ENCODE measurements at places on chromosomes 16 and 17.

- no peak for DNase-seq
These were observed 52.1 kb upstream of the CACNG5 start for GRCh38 chr17:66782851-66783250.

GRCh38 chr16:70267516-70267915 lies 15.8 kb upstream of the EXOSC6 start:
- no peak for DNase-seq

DNA sequence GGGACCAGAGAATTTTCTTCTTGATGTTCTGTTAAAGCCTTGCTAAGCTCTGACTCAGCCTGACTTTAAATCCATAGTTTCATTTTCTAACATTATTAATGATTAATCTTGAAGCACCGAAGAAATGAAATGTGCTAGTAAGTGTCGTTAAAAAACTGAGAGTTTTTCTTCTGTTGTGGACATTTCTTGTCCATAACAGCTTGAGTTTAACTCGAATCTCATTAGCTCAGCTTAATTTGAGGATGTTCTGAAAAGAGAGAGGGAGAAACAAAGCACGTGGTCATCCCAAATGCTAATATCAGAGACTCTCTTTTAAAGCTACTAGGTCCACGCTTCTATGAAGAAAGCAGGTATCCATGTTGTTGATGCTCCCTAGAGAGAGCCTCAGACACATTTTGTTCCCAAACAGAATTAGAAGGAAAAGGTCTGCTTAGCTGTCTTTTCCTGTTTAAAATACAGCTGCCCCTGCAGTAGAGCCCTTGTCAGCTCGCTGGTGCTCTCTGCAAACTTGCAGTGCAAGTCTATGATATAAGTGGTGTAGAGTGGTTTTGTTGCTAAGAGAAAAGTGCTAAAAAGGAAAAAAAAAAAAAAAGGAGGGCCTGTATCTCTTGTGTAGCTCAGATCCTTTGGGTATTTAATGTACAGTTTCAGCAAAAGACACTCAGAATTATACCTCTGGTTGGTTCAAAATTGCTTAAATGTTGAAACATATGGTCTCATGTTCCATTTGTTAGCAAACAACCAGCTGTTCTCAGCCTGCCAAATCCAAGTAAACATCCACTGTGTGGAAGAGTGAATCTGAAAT lies 191.1 kb upstream of the TBX2 start:
- DNase-seq = no peak

DNA sequence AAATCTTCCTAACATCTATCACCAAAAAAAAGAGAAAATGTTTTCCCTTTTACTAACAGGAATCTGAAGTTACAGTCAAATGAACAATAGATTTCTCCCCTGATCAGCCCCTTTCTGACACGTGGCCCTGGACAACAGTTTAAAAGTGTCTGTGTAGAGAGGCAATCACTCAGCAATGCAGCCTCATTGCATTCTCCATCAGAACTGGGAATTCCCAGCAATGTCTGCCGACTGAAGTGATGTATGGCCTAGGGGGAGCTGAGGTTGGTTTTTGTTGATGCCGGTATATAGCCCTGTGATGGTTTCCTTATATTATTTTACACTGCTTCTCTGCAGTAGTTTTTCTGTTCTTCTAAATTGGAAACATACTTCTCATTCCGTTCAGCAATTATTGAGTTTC lies 904.3 kb upstream of the CDH8 start:
- no peak for DNase-seq

- no peak for DNase-seq
These were observed 13.2 kb upstream of the BAIAP2 start for GRCh38 chr17:81021531-81022343.

DNA sequence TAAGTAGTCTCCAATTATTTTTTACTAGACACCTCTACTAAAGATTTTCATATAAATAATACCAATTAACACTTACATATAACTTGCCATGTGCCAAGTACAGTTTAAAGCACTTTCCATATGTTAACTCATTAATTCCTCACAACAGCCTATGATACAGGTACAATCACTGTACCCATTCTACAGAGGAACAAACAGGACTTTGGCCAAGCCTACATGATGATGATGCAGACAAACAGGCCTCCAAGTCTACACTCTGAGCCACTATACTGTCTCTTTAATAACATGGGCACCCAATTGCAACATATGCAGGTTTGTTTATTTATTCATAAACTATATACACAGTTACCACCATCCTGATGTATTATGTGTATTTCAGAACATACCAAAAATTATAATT lies 46.0 kb downstream of the TOX3 start:
- no peak for DNase-seq

DNA sequence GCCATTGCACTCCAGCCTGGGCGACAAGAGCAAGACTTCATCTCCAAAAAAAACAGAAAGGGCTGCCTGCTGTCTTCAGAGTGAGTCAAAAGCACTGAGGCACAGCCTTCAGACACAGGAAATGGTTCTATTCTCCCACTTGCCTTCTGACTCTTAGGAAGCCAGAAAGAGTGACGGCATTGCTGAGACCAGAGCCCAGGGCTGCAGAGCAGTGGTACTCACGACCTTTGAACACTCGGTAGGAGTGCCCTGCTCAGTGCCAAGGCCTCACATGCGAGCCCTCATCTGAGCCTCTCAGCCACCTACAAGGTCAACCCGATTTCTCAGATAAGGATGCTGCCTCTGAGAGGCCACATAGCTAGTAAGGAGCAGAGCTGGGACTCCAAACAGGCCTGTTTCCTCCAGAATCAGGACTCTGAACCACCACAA lies 3.5 kb upstream of the ITGAE start:
- DNase-seq = no peak

DNA sequence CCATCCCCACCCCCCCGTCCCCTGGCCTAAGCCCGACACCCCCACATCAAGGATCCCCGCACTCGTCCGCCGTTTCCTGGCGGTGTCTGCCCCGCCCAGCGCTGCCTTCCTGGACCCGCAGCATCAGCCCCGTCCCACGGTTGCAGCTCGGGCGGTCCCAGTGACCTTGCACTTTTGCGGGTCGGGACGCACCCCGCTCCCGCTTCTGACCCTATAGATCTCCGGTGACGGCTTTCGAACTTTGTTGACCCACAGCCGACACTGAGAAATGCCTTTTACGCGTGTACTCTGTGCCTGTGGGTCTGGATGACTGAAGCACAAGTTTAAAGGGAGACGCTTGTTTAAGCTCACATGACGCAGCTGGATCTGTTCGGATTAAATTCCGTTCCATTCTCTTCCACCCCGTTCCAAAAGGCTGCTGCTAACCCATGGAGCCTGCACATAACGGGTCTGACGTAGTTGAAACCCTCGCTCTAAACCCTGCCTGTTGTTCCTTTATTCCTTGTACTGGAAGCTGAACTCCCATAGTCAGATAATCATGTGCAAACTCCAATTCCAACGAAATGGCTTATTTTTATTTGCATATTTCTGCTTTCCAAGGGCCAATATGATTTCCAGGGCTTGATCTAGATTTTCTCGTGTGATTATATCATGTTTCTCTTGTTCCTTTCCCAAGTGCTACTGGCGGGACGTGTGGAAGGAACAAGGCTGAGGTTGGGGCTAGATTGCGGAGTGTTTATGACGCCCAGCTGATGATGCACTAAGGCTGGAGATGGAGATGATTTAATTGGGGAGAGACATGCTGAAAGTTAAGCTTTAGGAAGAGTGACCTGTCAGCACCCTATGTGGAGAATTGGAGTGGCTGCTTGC lies 834 bp downstream of the FLYWCH1 start:
- DNase-seq = no peak

- DNase-seq = no peak
These were observed 302.7 kb upstream of the MYOCD start for GRCh38 chr17:12362853-12363455.

DNA sequence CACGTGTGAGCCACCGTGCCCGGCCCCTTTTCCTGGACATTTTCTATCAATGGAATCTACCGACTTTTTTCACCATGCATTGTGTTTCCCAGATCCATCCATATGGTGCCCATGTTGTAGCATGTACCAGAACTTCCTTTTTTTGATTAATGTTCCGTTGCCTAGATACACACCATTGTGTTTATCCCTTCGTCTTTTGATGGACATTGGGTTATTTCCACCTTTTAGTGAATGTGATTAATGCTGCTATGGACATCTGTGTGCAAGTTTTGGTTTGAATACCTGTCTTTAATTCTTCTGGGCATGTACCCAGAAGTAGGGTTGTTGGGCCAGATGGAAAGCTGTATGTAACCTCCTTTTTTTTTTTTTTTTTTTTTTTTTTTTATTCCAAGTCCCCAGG lies 79.8 kb downstream of the NT5M start:
- DNase-seq = no peak

DNA sequence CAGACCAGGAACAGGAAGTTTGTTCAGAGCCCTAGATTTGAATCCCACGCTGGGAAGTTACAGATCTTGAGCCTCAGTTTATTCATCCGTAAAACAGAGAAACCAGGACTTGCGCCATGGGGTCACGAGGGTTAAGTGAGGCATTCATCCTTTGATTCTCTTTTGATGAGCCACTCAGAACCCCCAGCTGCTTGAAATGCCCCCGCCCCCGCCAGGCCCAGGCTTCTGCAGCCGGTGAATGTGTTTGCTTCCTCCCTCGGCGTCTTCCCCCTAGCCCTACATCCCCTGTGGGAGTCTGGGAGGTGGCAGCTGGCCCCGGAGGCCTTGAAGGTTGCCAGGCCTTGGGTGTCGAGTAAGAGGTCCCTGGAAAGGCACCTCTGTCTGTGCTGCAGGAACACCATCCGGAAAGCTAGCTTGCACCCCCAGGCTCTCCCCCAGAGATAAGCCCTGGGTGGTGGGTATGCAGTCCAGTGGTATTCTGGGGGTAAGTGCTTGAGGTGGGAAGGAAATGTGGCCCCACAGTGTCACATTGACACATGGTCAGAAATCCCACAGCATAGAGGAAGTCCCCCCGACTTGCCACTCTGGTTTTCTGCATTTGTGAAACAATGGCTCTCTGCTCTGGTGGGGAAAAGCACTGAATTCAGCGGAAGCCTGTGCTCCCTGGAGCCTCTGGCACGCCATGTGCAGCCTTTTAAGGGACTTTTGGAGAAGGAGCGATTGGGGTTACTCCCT lies 14.9 kb downstream of the IRF8 start:
- DNase-seq = no peak

GRCh38 chr16:18802767-18803343 lies 1.5 kb upstream of the ARL6IP1 start:
- DNase-seq = no peak

DNA sequence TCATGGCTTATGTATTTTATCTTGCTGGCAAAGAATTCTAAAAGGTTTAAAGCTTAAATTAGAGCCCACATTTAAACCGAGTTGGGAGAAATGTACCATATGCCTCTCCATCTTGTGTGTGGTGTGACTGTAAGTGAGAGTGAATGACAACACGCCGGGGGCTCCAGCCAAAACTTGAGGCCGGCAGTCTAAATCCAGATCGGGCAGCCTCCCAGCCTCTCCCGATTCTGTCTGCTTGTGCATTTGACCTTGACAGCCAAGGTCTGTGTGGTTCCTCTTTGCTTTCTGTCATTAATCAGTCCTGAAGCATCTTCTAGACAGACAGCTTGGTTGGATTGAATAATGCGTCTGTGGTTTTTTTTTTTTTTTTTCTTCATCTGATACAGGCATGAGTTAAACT lies 1093.2 kb upstream of the EEF2KMT start:
- no peak for DNase-seq

- no peak for DNase-seq
These were observed 2.0 kb downstream of the KLHL36 start for GRCh38 chr16:84650062-84650991.

DNA sequence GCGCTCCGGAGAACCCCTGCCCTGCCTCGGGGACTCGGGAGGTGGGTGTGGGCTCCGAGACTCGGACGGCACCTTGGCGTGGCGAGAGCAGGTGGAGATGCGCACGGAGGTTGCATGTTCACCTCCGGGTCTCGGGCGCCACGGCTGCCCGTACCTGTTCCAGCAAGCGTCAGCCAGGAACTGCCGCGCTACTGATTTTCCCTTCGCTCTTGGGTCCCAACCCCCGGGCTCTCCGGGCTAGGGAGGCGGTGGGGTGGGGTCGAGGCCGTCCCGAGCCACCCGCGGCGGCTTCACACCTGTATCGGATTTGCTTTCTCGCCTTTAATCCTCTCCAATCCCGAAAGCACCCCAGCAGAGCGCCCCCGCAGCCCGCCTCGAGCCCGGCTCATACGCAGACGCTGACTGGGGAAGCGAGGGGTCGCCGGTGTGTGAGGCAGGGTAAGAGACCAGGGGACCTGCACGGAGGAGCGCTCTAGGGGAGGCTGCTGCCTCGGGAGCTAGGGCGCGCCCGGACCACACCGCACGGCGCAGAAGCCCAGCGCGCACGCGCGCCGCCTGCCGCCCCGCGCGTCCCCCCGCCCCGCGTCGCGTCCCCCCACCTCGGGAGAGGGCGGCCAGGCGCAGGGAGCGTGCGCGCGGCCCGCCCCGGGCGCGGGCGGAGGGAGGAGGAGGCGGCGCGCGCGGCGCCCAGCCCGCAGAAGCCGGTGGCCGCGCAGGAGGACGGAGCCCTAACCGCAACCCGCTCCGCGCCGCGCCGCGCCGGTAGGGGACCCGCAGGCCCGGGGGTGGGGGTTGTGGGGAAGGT lies at the start of gene DUSP14:
Gene DUSP14, plus strand, starts transcription at position 695 of the 805 bp plus-strand sequence. CDS start 22,382 bp downstream, outside the sequence.
- DNase-seq = no peak

DNA sequence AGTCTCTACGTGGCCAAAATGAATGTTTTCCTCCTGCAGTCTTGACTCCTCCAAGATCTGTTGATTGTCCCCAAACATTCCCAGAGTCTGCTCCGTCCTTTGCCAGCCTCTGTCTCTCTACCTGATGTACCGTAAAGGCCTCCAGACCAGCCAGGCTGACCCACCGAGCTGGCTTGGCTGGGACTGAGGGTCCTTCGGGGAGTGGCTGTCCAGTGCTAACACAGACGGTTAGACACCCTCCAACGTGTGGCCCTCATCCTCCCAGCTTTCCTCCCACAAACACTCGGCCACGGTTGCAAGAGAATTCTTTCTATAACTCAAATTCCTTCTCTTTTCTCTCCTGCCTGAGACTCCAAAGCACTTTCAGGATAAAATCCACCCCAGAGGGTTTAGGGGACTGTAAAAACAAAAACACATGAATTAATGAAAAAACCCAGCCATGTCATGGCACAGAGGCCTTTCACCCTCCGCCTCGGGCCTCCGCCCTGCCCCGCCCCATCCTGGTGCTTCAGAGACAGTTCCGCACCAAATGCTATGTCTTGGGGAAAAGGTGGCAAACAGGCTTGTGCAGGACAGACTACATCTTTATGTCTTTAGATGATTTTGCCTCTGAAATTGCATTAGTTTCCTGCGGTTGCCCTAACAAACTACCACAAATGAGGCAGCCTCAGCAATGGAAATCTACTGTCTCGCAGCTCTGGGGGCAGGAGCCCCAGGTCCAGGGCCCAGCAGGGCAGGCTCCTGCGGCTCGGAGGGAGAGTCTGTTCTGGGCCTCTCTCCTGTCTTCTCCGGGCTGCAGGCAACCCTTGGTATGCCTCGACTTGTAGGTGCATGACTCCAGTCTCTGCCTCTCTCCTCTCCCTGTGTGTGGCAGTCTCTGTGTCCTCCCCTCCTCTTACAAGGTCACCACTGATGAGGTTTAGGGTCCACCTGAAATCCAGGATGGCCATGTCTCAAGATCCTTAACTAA lies 72.5 kb upstream of the CBX4 start:
- DNase-seq = no peak

GRCh38 chr17:5607946-5608345 lies 23.6 kb upstream of the NLRP1 start:
- DNase-seq = no peak

Data from urinary bladder (tissue), 4 donors.